Ascending aorta (tissue), 2 donors: ENCODE measurements at places on chromosomes 5 and 9. TPM values are rescaled to one million over a fixed set of nuclear protein-coding genes. Genes with fewer than 3 reads are reported as not detected.

Gene AQP3
- 12.7 TPM for total RNA-seq

Gene RGS7BP
- total RNA-seq = 9.2 TPM

Gene SLCO6A1
- not detected for total RNA-seq

DNA sequence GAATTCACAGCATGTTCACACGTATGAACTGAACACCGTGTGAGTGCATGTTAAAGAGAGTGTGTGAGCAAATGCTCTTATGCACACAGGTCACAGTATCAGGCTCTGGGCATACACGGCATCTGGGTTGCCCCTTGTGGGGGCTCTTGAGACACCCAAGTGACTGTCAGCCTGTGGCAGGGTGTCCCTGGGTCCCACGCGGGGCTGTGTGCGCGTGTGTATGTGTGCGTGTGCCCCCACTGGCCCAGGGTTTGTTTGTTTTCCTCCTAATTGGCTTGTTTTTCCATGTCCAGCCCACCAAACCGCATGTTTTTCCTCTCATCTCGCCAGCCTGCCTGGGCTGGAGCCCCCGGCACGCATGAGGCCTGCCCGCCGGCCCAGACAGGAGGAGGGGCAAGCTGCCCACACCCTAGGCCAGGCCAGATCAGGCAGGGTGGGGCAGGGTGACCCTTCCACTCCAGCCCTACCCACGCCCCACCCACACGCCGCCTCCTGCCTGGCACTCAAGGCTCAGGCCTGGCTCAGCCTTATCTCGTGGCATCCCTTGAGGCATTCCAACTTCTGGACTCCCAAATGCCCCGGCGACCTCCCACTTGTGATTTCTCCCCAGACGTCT, 28.8 kb downstream of the CNTFR start:
- no peaks in the 10 kb centered on the region for H3K4me1 ChIP-seq
- no peaks in the 10 kb centered on the region for H3K27me3 ChIP-seq
- DNase-seq = no peak
- no peaks in the 10 kb centered on the region for H3K36me3 ChIP-seq

- H3K4me1 ChIP-seq = no peaks in the 10 kb centered on the region
- no peak overlapping the region for H3K27ac ChIP-seq
- DNase-seq = no peak
- no peaks in the 10 kb centered on the region for H3K27me3 ChIP-seq
- H3K36me3 ChIP-seq = no peaks in the 10 kb centered on the region
Observed at GRCh38 chr9:101455656-101456240, 20.2 kb upstream of the ALDOB start.

DNA sequence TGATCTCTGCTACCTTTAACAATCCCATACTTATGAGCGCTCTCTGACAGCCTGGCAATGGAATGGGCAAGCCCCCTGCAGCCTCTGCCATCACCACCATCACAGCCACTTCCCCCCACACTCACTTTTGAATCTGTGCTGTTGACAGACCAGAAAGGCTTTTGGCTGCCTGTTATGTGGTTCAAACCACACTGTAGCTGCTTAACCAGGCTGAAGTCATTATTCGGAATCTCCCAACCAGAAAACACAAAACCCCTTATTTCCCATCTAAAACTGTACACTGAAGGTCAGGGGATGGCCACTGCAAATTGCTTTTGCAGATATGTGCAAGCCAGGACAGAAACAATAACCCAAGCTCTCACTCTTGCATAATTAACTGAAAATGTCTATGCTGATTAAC, 35.8 kb downstream of the PTCH1 start:
- no peak for DNase-seq
- peaks cover 45% of the 10 kb centered on the region for H3K36me3 ChIP-seq
- no peaks in the 10 kb centered on the region for H3K4me1 ChIP-seq
- no peak overlapping the region for H3K4me3 ChIP-seq
- H3K27me3 ChIP-seq = no peaks in the 10 kb centered on the region

DNA sequence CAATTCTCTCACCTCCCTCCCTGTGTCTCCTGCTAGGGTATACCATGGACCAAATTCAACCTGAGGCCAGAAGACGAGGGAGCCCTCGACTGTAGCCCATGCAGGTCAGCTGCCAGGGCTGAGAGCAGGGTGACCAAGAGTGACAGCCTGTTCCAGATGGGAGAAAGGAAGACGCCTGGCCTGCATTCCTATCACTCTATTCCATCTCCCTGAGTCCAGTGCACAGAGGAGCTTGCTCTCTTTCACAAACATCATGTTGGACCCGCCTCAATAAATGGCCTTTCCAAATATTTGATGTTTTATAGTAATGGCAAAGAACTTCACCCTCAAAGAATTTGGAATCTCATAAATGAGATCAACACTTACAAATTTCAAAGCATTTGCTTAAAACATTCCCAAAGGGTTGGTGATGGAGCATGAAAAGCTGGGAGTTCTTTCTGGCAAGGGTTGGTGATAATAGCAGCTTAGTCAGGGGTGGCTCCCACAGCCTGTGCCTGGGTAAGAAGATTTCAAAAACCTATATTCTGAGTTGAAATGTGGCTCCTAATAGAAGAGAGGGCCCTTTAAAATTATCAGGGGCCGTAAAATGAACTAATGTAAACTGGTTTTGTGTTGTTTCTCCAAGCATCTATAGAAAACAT, 393.1 kb downstream of the EFNA5 start:
- H3K4me1 ChIP-seq = no peaks in the 10 kb centered on the region
- H3K27ac ChIP-seq = no peak overlapping the region
- H3K36me3 ChIP-seq = no peaks in the 10 kb centered on the region
- H3K4me3 ChIP-seq = no peak overlapping the region
- no peak for DNase-seq

GRCh38 chr9:136059851-136060670, 35.0 kb downstream of the NACC2 start:
- no peak overlapping the region for H3K27ac ChIP-seq
- no peaks in the 10 kb centered on the region for H3K27me3 ChIP-seq
- no peaks in the 10 kb centered on the region for H3K4me1 ChIP-seq
- peak; percentile 7 for DNase-seq

DNA sequence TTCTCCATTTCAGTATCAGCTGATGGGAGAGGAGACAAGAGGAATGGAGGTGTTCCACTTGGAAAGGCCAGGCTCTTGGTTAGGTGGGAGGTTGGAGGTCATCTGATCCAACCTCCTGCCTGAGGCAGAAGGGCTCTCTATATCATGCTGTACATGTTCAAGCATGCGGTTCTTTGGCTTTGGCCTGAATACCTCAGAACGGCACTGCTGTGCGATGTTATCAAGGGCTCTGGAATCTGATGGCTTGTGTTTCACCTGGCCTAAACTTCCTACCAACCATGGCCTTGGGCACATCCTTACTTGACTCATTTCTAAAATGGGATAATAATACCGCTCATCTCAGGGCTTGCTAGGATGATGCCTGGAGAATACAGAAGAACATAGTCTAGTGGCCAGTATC, 90.1 kb upstream of the FAM169A start:
- H3K27me3 ChIP-seq = no peaks in the 10 kb centered on the region
- H3K36me3 ChIP-seq = no peaks in the 10 kb centered on the region
- DNase-seq = no peak
- H3K4me1 ChIP-seq = no peaks in the 10 kb centered on the region
- H3K4me3 ChIP-seq = no peak overlapping the region

DNA sequence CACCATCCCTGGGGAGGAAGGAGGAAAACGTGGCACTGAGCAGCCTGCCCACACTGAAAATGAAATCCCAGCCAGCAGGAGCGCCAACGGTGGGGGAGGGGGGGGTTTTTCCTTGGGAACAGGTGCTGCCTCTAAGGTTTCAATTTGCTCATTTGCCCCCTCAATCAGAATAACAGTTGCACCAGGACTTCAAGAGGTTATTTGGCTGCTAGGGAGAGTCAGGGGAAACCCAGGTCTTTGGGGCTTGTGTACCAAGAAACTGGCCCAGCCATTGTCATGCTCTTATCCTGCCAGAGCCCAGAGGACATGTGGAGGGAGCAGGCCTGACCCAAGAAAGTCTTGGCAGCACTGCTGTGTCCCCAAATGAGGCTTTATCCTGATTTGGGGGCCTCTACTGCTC, 66.5 kb downstream of the NDFIP1 start:
- H3K4me3 ChIP-seq = no peak overlapping the region
- no peaks in the 10 kb centered on the region for H3K4me1 ChIP-seq
- no peak for DNase-seq
- no peaks in the 10 kb centered on the region for H3K27me3 ChIP-seq
- H3K36me3 ChIP-seq = no peaks in the 10 kb centered on the region

DNA sequence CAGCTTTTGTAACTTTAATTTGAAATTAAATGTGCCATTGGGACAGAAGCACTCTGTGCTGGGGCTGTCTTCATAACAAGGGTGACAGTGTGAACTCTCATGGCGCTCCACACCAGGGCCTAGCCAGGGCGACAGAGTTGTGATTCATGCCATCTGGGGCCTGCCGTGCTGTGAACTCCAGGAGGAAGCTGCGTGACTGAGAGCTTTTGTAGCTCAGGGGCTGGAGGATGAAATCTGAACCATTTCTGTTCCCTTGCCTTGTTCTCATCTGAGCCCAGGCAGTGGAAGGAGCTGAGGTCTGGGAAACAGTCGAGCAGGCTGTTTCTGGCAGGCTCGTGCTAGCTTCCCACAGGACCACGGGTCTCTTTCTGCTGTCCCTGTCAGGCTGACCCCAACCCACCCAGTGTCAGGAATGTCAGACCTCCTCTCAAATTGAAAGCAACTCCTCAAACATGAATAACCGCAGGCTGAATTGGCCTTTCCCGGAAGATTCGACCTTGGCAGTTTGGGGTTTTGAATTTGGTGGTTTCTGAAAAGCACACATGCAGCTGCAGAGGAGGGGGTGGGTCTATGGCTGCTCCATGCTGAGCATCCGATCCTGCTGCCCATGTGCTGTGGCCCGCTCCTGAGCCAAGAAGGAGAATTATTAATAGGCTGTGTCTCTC, 69.2 kb upstream of the RPS23 start:
- H3K4me1 ChIP-seq = peaks cover 14% of the 10 kb centered on the region
- H3K4me3 ChIP-seq = no peak overlapping the region
- H3K27ac ChIP-seq = peak overlapping the region; percentile 89
- no peak for DNase-seq
- H3K27me3 ChIP-seq = no peaks in the 10 kb centered on the region

DNA sequence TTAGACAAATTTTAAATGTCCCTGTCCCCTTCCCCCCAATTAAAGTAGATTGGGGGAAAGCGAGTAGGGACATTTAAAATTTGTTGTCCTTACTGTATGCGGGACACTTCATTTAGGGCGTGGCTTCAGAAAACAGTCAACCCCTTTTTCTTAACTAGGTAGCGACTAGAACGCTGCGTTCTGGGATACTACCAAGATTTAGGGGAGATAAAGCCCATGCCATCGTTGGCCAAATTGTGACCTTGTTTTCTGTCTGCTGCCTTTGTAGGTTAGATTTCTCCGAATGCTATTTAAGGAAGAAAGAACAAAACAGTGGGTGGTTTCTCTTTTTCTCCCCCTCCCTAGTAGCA, 1.2 kb downstream of the CKS2 start:
- no peaks in the 10 kb centered on the region for H3K36me3 ChIP-seq
- no peak overlapping the region for H3K27ac ChIP-seq
- peak overlapping the region; percentile 91 for H3K4me3 ChIP-seq
- DNase-seq = no peak
- H3K27me3 ChIP-seq = no peaks in the 10 kb centered on the region
- H3K4me1 ChIP-seq = peaks cover 3% of the 10 kb centered on the region

GRCh38 chr5:90982576-90982975, 400.5 kb downstream of the ARRDC3 start:
- no peak for DNase-seq
- H3K4me3 ChIP-seq = no peak overlapping the region
- H3K4me1 ChIP-seq = no peaks in the 10 kb centered on the region
- H3K27ac ChIP-seq = no peak overlapping the region
- H3K27me3 ChIP-seq = no peaks in the 10 kb centered on the region
- H3K36me3 ChIP-seq = no peaks in the 10 kb centered on the region

GRCh38 chr9:121246821-121247561, 21.0 kb upstream of the GSN start:
- H3K4me1 ChIP-seq = no peaks in the 10 kb centered on the region
- H3K4me3 ChIP-seq = no peak overlapping the region
- no peaks in the 10 kb centered on the region for H3K27me3 ChIP-seq

- no peaks in the 10 kb centered on the region for H3K36me3 ChIP-seq
- H3K27ac ChIP-seq = no peak overlapping the region
- H3K27me3 ChIP-seq = no peaks in the 10 kb centered on the region
Observed at GRCh38 chr9:101902051-101902450, 163.6 kb upstream of the GRIN3A start.

DNA sequence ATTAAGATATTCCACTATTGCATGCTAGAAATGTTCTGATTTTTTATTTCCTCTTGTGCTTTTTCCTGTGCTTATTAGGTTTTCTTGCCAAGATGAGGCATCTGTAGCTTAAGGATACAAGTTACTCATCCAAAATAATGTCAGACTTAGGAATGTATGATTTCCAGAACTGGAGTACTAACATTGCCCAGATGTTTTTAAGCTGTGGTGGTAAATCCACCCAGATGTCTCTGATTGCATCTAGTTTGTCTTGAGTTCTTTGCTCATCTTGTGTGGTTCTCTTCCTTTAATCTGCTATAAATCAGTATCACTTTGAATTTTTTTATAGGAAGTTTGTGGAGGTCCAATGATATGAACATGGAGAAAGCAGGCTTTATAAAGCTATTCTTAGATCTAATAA, 337.5 kb upstream of the ZNF608 start:
- DNase-seq = no peak
- H3K4me1 ChIP-seq = no peaks in the 10 kb centered on the region
- no peaks in the 10 kb centered on the region for H3K27me3 ChIP-seq
- no peak overlapping the region for H3K27ac ChIP-seq
- no peak overlapping the region for H3K4me3 ChIP-seq

DNA sequence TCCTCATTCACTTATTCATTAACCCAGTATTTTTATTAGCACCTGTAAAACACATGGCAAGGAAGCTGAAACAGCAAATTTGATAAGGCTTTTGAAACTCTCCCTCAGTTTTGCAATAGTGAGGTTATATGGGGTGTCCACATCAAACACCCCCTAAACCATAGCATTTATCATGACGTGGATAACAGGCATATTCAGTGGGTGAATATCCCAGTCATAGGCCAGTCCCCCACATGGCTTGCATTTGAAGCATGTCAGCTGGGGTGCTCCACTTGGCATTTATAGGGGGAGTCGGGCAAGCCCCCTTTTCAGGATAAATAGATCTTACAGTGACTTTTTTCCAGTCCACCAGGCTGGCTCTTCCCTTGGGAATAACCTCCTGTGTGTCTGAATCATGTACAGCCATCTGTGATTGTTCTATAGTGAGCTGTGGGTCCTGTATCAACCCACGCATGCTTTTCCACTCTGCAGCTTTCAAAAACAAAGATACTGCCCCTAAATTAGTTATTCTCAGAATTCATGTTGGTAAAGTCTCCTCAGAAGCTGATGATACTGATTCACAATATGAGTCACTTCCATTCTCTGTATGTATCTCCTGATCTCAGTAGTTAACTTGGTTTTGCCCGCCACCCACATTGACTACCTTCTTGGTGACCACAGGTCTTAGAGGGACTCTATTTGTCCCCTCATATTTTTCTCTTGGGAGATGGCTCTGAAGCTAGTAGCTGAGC, 84.4 kb upstream of the SPIN1 start:
- H3K4me3 ChIP-seq = no peak overlapping the region
- no peaks in the 10 kb centered on the region for H3K27me3 ChIP-seq
